ENCODE measurements at places on chromosomes 3 and 15. TPM values are rescaled to one million over a fixed set of nuclear protein-coding genes. Genes with fewer than 3 reads are reported as not detected.

CD86 gene
- not detected for total RNA-seq

FBXL22 gene
- total RNA-seq = not detected

ACKR4 gene
- total RNA-seq = 27.6 TPM

GABRR3 gene
- not detected for total RNA-seq

GOLGA8K gene
- total RNA-seq = 0.23 TPM
